ENCODE measurements at places on chromosomes 13 and 19. TPM values are rescaled to one million over a fixed set of nuclear protein-coding genes. Genes with fewer than 3 reads are reported as not detected.

GRCh38 chr13:73015805-73016204 is 43.0 kb upstream of the KLF5 start:
- H3K4me3 ChIP-seq, result no peak overlapping the region
- H3K4me1 ChIP-seq, result peaks cover 14% of the 10 kb centered on the region
- H3K36me3 ChIP-seq, result peaks cover 9% of the 10 kb centered on the region
- H3K27ac ChIP-seq, result no peak overlapping the region
- DNase-seq, result no peak

DNA sequence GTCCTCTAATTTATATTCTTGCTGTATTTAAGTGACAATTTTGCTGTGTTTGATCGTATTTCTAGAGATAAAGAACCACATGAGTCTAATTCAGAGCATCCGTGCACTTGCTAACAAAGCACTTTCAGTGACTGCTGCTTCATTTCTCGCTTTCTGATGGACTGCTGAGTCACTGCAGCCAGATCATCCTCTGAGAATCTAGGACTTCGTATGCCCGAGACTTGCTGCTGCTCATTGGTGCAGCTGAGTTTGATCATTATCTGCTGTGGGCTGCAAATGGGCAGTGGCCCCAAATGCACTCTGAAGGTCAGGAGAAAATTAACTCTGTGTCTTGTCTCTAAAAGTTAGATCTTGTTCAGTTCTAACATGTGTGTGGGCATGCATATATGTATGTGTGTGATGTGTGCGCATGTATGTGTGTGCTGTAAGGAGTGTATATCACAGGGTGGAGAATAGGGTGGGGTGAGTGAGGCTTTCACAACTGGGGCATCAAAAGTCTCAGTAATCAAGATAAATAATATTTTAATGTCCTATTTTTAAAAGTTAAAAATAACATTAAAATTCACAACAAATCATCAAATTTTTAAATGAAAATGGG is 342.6 kb downstream of the MTUS2 start:
- H3K27me3 ChIP-seq, result peaks cover 19% of the 10 kb centered on the region
- H3K27ac ChIP-seq, result no peak overlapping the region
- peaks cover 26% of the 10 kb centered on the region for H3K4me1 ChIP-seq
- no peaks in the 10 kb centered on the region for H3K36me3 ChIP-seq
- DNase-seq, result peak; percentile 69

DNA sequence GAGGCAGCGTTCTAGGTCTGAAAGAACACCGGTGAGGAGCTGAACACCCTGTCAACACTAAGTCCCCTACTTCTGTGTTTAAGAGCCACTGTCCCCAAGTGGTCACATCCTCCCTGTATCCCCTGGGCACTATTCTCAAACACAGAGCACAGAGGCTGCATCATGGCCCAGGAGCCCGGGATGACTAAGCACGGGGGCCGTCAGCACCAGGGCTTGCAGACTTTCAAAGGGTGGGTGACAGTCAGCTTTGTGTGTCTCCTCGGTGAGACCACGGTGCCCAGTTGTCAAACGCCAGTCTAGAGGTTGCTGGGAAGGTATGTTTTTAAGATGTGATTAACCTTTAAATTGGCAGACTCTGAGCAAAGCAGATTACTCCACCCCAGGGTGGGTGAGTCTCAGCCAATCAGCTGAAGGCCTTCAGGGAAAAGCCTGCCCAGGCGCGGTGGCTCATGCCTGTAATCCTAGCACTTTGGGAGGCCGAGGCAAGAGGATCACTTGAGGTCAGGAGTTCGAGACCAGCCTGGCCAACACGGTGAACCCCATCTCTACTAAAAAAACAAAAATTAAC is 8.0 kb downstream of the MAP2K2 start:
- H3K4me1 ChIP-seq, result peaks cover 13% of the 10 kb centered on the region
- H3K4me3 ChIP-seq, result no peak overlapping the region
- no peak overlapping the region for H3K27ac ChIP-seq
- DNase-seq, result no peak

Gene DZIP1
- 44.8 TPM for total RNA-seq

- no peak overlapping the region for H3K4me3 ChIP-seq
- H3K27ac ChIP-seq, result no peak overlapping the region
- peaks cover 22% of the 10 kb centered on the region for H3K4me1 ChIP-seq
- peaks cover 34% of the 10 kb centered on the region for H3K27me3 ChIP-seq
- H3K36me3 ChIP-seq, result no peaks in the 10 kb centered on the region
Observed at GRCh38 chr19:42028304-42029216, 34.5 kb upstream of the ATP1A3 start.

Gene RFPL4A
- not detected for total RNA-seq

DNA sequence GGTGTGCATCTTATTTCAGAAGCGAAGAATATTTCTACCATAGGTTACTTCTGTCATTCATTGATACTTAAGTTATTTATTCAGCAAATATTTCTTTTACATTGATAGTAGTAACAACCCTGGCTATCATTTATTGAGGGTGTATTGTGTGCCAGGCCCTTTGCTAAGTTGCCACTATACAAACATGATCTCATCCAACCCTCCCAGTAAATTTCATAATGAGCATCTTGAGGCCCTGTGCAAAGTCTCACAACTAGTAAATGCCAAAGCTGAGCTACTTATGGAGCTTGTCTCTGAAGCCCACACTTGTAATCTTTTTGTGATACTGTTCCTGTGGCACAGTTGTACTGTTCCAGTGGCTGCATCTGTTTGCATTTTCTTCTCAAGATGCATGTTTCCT is 36.1 kb downstream of the RNASEH2B start:
- H3K4me1 ChIP-seq, result peaks cover 49% of the 10 kb centered on the region
- H3K27ac ChIP-seq, result no peak overlapping the region
- peaks cover 19% of the 10 kb centered on the region for H3K36me3 ChIP-seq
- H3K27me3 ChIP-seq, result no peaks in the 10 kb centered on the region

Gene ZNF154
- 0.20 TPM for total RNA-seq

GRCh38 chr13:113343692-113343968 is 20.3 kb downstream of the GRTP1 start:
- no peak for DNase-seq
- H3K27ac ChIP-seq, result no peak overlapping the region
- H3K4me3 ChIP-seq, result no peak overlapping the region

- H3K4me1 ChIP-seq, result 0 out of 2 replicates have a peak, but pooled peaks cover 7% of the 10 kb centered on the region
- no peaks in the 10 kb centered on the region for H3K36me3 ChIP-seq
- peaks cover 31% of the 10 kb centered on the region for H3K27me3 ChIP-seq
Observed at GRCh38 chr13:110811008-110811720, 97.7 kb downstream of the ING1 start.

Gene CYSLTR2
- not detected for total RNA-seq

Gene ATP1A3
- total RNA-seq, result not detected

GRCh38 chr19:6480848-6481415 is 655 bp downstream of the DENND1C start:
- H3K4me3 ChIP-seq, result no peak overlapping the region
- no peaks in the 10 kb centered on the region for H3K4me1 ChIP-seq
- H3K27me3 ChIP-seq, result peaks cover 21% of the 10 kb centered on the region
- H3K27ac ChIP-seq, result no peak overlapping the region
- no peaks in the 10 kb centered on the region for H3K36me3 ChIP-seq

Gene PGLYRP2
- total RNA-seq, result not detected

Gene LRRC4B
- total RNA-seq, result 0.21 TPM

Gene CATSPERD
- not detected for total RNA-seq

Gene ZNF701
- 10.7 TPM for total RNA-seq

Gene TRMT1
- 39.7 TPM for total RNA-seq

DNA sequence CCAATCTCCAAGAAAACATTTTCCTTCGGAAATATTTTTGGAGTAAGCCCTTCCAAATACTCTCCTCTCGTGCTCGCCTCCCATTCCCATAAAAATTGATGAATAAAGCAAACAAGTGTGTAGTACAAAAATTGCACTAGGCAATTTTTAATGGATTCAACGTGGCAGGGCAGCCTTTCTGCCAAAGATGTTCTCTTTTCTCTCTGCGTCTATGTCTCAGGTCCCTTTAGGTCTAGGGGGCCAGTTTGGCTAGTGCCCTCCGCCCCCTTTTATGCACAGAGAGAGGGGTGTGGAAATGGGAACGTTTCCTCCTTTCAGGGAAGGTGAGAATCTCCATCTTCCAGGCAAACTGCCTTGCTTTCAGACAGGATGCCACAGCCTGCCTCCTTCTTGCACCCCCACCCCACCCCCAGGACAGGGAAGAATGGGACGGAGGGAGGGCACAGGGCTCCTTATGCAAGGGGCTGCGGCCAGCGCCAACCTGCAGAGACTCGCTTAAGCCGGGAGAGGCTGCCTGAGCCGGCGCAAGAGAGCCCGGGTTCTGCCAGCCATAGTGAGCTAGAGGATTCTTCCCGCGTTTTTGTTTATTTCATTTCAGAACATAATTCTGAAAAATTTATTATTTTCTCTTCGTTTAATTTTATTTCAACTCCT is 2.7 kb upstream of the ZIC2 start:
- H3K27ac ChIP-seq, result no peak overlapping the region
- peaks cover 69% of the 10 kb centered on the region for H3K27me3 ChIP-seq
- no peaks in the 10 kb centered on the region for H3K36me3 ChIP-seq
- peaks cover 14% of the 10 kb centered on the region for H3K4me1 ChIP-seq
- peak overlapping the region; percentile 60 for H3K4me3 ChIP-seq

Gene CRLF1
- 2.6 TPM for total RNA-seq

DNA sequence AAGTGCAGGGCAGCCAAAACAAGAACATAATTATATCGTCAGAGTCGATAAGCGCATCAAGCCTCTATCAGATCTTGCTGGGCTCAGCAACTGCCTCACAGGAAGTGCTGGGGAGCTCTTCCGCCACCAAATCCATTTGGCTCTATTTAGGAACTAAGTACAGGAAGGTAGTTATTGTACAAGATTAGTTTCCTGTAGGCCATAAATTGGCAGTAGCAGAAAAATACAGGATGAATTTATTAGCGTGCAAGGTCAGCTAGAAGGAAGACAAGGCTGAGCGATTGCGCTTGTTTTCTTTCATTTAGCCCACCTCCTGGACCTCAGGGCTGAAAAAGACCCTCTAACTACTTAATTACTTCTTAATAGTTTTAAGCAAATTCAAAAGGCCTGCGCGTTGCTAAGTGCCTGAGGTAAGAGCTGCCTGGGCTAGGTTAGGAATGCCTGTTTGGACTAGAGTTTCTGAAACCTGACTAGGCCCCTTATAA is 118.5 kb downstream of the IRS2 start:
- peaks cover 13% of the 10 kb centered on the region for H3K4me1 ChIP-seq
- H3K36me3 ChIP-seq, result no peaks in the 10 kb centered on the region
- DNase-seq, result no peak
- H3K27me3 ChIP-seq, result peaks cover 14% of the 10 kb centered on the region
- no peak overlapping the region for H3K4me3 ChIP-seq
- H3K27ac ChIP-seq, result no peak overlapping the region

- peaks cover 29% of the 10 kb centered on the region for H3K36me3 ChIP-seq
- H3K4me3 ChIP-seq, result peak overlapping the region; percentile 97
Observed at GRCh38 chr19:12723381-12723640, 421 bp downstream of the TNPO2 start.

- H3K36me3 ChIP-seq, result no peaks in the 10 kb centered on the region
- no peaks in the 10 kb centered on the region for H3K4me1 ChIP-seq
- no peak overlapping the region for H3K27ac ChIP-seq
- no peak overlapping the region for H3K4me3 ChIP-seq
- H3K27me3 ChIP-seq, result peaks cover 13% of the 10 kb centered on the region
Observed at GRCh38 chr19:33252971-33253370, 27.3 kb upstream of the SLC7A10 start.

- no peak overlapping the region for H3K27ac ChIP-seq
- H3K27me3 ChIP-seq, result no peaks in the 10 kb centered on the region
- H3K36me3 ChIP-seq, result no peaks in the 10 kb centered on the region
- H3K4me1 ChIP-seq, result no peaks in the 10 kb centered on the region
- DNase-seq, result no peak
Observed at GRCh38 chr19:8108560-8109445, 40.6 kb downstream of the FBN3 start.

Gene LILRA5
- not detected for total RNA-seq

Measured in HFFc6 (cell line).